HS-27A (cell line): ENCODE measurements at places on chromosomes 1 and 21.

DNA sequence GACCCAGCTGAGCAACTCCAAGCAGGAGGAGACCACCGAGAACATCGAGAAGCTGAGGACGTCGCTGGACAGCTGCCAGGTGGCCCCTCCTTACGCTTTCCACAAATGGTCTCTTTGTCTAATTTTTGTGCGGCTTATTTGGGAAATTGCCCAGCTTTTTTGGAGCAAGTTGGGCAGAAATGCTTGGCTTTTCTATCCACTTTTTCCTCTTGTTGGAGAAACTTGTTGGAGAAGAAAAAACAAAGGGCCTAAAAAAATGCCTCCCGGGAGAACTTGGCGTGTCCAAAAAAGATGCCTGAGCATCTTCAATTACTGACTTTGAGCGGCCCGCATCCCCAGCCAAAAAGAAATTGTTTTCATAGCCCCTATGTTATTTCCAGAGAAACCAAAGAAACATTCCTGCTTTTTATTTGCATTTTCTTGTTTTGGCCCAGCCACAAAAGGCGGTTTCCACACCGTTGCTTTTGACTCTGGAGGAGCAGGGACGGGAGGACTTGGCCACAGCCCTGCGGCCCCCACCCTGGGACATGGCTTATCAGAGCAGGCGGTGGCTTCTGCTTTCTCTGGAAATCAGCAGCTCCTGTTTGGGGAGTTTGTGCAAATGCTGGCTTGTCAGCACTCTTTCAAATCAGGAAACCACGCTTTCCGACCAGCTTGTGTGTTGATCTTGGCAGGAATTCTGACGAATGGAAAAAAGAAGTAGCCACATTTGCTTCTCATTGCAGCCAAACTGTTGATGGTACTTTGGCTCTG lies 81.2 kb upstream of the EFHD2 start:
- DNase-seq = no peak

GRCh38 chr1:147740391-147740790 lies 20.0 kb downstream of the GJA5 start:
- no peak for DNase-seq

DNA sequence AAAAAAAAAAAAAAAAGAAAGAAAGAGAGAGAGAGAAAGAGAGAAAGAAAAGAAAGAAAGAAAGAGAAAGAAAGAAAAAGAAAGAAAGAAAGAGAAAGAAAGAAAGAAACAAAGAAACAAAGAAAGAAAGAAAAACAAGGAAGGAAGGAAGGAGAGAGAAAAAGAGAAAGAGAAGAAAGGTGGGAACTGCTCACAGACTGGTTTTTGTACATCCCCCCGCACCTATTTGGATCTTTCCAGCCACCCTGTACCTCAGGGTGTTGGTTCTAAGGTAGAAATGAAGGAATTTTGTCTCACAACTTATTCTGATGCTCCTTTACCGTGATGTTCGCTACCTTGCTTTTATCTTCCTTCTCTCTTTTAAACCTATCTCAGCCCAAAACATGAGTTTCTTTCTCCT lies 43.3 kb upstream of the RGS18 start:
- DNase-seq = no peak

DNA sequence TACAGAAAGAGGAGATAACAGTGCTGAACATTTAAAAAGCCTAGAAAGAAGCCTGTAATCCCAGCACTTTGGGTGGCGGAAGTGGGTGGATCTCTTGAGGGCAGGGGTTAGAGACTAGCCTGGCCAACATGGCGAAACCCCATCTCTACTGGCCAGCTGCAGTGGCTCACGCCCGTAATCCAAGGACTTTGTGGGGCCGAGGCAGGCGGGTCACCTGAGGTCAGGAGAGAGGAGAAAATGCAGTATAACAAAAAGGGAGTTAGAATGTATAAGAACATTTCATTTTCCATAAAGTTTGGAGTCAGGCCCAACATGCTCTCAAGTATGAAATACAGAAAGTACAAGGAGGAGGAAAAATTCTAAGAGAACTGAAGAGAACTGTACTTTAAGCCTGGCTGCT lies 134.5 kb downstream of the SMYD3 start:
- DNase-seq = no peak

DNA sequence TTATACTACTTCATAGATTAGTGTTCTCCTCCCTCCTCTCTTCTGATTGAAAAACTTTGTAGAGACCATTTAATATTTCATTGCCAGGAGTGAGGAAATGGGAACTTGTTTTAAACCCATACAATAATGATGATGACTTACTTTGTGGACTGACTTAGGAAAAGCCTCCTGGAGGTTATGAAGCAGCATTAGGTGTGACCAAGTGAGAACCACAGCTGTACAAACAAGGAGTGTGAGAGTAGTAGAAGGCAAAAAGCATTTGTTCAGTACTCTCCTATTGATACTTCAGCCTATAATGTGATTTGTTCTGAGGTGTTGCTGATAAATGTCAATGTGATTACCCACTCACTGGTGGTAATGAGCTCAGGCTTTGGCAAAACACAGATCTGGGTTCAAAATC lies 8.4 kb downstream of the TIPRL start:
- DNase-seq = no peak

GRCh38 chr1:116587501-116588227 lies 16.8 kb upstream of the CD58 start:
- no peak for DNase-seq

- no peak for DNase-seq
Observed at GRCh38 chr1:90579212-90579802, 137.8 kb downstream of the BARHL2 start.

DNA sequence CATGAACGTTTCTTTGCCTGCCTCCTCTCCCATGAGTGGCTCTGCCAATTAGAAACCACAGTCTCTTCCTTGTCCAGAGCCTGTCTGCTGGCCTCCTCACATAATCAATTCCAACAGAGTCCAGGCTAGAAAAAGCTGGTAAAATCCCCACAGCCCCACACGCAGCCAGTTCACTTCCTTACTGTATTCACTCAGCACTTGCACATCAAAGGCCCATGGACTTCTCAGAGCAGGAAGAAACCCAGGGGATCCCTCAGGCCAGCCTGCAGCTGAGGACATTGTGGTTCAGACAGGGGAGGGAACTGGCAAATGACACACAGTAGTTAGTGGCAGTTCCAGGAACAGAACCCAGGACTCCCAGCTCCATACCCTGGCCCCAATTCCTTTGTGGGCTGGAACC lies 171.6 kb upstream of the EDN2 start:
- DNase-seq = no peak

- no peak for DNase-seq
Observed at GRCh38 chr1:30757352-30758120, at the start of gene LAPTM5. LAPTM5 (minus strand) TSS chr1:30757774; CDS start chr1:30757745, 29 bp downstream.

GRCh38 chr1:78839704-78840277 lies 166.7 kb downstream of the ADGRL4 start:
- DNase-seq = no peak

DNA sequence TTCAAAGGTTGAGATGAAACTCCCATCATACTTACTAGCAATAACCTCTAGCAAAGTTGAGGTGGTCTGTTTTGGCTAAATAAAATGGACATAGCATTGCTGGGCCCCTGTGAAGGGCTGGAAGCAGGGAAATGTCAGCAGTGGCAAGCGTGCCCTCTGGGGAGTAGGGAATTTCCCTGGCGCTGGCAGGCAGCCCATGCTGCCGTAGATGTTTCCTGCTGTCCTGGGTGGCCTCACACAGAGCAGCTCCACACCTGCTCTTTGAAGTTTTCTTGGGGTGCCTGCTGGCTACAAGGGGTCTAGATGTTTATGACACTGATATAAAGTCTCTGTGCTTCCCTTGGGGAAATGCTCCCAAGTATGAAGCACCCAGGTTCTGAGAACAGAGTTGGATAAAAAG lies 30.2 kb downstream of the ADARB1 start:
- DNase-seq = no peak

DNA sequence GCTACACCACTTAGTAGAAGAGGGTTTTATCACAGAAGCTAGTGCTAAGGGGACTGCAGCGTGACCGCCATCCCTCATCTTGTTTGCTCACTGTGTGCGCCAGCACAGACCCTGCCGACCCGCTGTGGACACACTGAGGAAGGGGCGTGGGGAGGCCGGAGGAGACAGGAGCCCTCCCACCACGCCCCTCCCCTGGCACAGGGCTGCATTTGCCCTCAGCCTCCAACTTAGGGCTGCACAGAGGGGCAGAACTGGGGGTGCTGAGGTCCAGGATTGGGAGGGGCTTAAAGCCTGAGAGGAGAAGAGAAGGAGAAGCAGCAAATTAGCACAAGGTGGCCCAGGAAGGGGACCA lies 37.2 kb downstream of the RRP1 start:
- no peak for DNase-seq

DNA sequence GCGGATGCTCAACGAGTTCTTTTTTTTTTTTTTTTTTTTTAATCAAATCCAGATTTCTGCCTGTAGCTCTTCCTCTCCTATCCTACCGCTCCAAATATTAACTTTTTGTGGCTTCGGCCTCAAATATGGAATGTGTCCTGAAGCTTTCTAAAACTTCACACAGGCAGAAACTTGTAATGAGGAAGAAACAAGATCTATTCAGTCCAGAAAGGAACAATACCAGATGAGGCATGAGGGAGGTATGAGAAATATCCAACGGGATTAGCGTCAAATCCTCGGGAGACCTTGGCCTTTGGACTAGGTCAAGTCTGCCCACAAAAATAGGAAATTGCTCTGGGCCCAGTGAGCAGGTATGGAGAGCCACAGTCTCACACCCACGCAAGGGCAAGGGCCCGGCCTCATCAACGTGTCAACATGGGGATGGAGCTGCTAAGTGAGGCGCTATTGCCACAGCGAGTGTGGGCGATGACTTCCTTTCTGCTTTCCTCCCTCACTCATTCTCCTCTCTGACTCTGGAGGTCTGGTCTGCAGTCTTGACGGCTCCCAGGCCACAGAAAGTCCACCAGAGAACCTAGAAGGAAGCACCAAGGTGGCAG lies 66.6 kb downstream of the BCAR3 start:
- DNase-seq = peak; percentile 92

DNA sequence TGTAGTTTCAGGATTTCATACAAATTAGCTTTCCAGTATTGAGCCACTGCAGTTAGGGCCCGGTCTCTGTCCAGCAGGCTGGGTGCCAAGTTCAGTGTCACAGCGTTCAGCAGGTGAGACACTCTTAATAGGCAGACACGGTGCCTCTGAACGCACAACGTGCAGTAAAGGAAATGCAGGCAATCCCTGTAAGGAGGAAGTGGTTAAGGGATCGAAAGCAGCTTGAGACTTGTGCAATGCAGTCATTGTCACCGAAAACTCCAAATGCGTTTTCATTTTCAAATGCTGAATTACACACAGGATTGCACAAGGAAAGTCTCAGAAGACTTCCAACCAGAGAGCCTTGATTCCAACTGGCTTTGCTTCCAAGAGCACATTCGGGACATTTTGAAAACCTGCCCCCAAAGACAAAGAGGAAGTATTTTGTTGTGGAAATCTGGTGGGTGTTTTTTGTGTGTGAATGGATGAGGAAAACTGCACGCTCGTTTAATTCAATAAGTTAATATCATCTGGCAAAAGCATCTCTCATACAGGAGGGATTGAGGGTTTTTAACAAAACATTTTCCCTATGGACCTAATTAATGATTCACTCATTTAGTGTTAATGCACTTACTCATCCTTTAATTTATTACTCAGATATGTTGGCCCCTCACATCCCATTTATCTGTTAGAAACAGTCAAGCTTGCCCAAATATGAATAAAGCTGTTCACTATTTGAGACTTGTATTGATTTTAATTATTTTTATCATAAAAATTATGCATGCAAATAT lies 61.6 kb downstream of the PTGS2 start:
- DNase-seq = no peak

DNA sequence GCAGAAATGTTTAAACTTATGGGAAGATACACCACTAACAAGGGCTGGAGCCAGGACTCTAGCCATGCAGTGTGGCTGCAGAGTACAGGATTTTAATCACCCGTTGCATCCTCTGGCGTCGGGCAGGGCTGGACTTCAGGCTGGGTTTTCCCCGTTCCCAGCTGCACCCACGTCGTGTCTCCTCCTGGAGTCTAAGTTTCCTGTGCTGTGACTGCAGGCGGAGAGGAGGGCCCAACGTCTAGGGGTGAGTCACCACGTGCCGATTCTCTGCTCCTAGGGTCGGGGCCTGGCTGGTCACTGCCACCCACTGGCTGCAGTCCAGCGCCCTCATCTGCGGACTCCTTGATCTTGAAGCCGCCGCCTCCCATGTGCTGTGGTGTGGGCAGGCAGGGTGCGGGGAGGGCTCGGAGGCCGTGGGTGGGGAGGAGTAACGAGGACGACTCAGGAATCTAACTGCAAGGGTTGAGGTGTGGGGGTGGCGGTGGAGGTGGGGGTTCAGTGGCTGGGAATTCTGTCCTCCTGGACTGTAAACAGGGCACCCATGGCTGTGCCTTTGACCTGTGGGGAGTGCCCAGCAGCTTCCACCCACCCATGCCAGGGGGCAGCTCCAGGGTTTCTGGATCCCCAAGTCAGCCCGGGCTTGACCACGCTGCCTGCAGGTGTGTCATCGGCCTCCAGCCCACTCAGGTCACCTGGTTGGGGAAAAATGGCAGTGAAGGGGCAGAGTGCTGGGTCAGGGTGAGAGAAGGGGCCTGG lies 77.8 kb downstream of the ALPL start:
- peak; percentile 84 for DNase-seq

DNA sequence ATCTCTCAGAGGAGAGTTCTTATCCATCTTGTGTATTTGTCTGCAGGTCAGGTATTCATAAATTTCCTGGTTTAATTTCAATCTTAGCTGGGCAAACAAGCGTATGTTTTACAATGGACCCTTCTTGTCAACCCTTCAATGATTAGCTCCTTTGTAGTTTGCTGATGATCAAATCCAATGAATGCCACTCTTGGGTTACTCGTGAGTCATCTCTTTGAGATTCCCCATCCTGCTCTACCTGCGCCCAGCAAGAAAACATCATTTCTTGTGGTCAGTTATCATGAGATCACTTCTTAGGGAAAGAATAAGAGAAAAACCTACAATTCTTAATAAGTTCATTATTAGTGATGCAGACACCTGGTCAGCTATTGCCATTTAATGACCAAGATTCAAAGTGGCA lies 572.3 kb upstream of the PKN2 start:
- no peak for DNase-seq

- peak; percentile 88 for DNase-seq
Observed at GRCh38 chr1:10472220-10473144, at the start of gene DFFA. DFFA (minus strand) TSS chr1:10472529; CDS start chr1:10472458, 71 bp downstream.

DNA sequence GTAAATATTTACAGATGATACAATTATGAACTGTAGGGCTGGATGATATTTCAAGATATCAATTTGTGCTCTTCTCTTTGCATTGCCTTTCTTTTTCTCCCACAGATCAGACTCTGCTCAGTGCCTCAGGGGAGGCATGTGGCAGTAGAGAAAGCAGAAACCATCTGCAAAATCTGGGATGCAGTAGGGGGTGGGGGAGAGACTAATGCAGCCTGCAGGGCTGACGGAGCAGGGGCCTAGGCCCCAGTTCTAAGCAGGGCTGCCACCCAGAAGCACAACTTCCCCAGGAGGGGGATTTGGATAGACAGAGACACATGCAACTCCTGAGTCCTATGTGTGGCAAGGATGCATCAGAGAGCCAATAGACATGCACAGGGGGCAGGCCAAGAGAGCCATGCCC lies 511.6 kb downstream of the SMYD3 start:
- DNase-seq = no peak

DNA sequence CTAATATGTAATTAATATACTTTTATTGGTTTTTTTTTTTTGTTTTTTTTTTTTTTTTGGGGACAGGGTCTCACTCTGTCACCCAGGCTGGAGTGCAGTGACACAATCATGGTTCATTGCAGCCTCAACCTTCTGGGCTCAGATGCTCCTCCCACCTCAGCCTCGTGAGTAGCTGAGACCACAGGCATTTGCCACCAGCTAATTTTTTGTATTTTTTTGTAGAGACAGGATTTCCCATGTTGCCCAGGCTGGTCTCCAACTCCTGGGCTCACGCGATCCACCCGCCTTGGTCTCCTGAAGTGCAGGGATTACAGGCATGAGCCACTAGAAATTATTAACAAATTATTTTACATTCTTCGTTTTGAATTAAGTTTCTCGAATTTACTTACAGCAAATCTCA lies 16.8 kb upstream of the POGZ start:
- DNase-seq = no peak
